ENCODE measurements at places on chromosomes 13 and 19.

DNA sequence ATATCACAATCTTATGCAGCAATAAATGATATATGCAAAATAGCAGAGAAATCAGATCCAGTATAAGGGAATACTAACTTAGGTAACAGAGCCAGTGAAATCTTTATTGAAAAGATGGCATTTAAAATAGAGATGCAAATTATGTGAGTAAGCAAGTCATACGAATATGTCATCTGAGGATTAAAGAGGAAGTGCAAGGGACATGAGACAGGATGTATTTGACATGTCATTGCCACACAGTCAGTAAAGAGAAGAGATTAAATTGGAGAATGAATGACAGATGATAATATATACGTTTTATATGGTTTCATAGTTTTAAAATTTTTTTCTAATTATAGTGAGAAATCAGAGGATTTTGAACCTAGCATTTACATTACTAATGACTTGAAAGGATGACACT is 426.4 kb downstream of the SLITRK5 start:
- DNase-seq = no peak

GRCh38 chr13:51243832-51244231 is 21.6 kb downstream of the FAM124A start:
- DNase-seq = no peak

DNA sequence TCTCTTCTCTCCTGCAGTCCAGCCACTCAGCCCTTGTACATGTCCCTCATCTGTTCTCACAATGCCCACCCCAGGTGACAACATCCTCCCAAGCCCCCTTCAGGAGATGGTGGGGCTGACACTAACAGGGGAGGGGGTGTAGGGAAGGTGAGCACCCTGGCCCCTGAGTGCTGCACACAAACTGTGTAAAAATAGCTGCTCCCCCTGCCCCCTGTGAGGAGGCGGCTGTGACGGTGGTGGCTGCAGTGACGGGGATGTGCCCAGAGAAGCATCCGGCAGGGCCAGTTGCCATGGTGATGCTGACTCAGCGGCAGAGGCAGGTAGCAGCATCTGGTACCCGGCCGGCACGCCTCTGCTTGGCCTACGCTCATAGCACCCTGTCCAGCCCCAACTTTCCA is 13.0 kb upstream of the JUND start:
- peak; percentile 53 for DNase-seq

DNA sequence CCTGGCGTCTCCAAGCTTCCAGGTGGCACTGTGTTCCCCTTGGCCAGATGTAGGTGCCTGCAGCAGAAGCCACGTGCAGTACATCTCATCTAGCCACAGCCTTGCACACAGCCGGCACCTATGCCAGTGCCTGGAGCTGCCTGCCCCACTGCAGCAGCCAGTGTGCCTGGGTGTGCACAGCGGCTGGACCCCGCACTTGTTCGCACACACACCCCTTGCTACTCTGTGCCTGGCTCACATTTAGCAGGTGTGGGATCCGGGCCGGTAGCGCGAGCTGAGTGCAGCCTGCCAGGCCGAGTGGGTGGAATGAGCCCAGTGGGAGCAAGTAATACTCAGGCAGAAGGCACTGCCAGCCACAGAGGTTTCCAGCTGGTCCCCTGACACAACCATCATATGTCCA is 26.9 kb upstream of the RBM26 start:
- DNase-seq = no peak

DNA sequence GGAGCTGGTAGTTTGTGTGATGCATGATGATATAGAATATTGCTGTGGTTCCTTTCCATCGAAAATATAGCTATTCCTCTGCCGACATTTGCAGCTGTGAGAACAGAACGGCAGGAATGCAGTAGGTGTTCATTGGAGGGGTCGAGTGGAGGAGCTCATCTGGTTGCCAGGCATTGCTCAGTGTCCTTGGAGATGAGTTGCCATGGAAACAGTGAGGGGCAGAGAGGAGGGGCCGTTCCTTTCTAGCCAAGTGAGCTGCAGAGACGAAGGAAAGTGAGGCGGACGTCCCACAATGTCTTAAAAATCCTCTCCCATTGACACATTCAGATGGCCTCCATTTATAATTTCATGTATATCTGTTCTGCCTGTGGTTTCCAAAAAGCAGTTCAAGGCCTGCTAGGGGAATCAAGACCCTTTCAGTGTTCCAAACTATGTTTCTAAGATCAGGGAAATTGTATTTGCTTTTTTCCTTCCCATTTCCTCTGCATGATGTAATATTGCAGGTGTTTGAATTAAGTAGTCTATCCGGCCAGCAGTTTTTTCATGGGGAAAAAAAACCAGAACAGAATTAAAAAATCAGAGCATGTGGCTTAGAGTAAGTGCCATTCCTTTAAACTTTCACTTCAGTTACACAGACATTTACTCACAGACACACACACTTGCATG is 41.2 kb upstream of the ZNF835 start:
- DNase-seq = no peak

- DNase-seq = no peak
Observed at GRCh38 chr19:15633082-15633835, 7.4 kb upstream of the CYP4F3 start.

- no peak for DNase-seq
Observed at GRCh38 chr13:110319397-110319773, 12.3 kb downstream of the COL4A2 start.

DNA sequence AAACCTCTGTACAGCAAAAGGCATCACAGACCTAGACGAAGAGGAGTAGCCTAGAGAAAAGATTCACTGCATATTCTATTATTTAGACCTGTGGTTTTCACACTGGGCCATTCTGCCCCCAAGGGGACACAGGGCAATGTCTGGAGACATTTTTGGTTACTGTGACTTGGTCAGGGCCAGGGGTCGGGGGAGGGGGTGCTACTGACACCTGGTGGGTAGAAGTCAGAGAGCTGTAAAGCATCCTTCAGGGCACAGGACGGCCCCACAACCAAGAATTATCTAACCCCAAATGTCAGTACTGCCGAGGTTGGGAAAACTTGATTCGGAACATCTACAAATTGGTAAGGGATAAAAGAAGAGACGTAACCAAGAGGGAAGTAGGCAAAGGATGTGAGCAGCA is 11.3 kb downstream of the ELAVL1 start:
- no peak for DNase-seq

DNA sequence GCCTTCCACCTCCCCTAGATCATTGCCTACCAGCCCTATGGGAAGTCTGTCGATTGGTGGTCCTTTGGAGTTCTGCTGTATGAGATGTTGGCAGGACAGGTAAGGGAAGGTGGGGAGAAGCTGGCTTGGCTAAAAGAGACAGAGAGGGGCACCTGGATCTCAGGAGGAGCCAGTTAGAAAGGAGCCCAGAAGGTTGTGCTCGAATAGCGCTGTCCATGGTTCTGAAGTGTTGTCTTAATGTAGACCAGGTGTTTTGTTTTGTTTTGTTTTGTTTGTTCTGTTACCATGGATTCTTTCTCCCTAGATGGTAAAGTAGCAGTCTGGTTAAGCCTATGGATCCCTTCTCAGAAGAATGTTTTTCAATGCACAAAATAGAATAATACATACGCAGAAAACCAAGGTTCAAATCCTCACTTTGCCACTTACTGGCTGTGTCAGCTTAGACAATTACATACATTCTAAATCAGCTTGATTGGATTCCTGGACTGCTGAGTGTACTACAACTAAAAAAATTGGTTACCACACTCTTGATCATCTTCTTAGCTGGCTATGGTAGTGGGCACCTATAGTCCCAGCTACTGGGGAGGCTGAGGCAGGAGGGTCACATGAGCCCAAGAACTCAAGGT is 5.9 kb upstream of the CACNG7 start:
- DNase-seq = no peak

DNA sequence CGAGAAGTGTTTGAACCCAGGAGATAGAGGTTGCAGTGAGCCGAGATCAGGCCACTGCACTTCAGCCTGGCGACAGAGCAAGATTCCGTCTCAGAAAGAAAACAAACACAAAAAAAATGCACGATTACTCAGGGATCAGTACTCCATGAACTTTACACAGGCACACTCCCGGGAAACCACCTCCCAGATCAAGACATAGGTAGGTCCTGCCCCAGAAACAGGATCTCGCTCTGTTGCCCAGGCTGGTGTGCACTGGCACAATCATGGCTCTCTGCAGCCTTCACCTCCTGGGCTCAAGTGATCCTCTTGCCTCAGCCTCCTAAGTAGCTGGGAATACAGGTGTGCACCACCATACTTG is 11.2 kb downstream of the VASP start:
- no peak for DNase-seq

- DNase-seq = no peak
Observed at GRCh38 chr13:97189928-97190327, 32.2 kb upstream of the MBNL2 start.

DNA sequence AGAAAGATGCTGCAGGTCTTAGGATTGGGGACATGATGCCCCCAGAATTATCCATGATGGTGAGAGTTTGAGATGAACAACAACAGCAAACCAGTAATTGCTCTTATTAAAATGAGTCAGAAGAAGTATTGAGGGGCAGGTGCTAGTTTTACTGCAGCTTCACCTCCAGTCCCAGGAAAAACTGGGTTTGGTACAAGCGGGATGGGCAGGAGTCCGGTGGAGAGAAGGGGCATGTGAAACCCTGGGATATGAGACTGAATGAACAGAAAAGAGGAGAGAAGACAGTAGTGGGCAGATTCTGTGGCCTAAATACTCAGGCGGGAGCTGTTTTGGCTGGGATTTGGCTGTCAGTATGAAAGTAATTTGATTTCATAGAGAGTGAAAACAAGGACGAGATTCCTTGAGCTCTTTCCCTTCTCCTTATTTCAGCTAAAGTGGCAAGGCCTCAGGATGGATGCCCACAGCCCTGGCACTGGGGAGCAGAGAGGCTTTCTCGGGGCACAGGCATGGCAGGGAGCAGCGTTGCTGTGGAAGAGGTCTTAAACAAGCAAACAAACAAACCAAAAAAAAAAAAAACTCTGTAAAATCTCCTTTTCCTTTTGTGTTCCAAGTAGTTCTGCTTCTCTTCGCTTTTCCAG is 30.7 kb downstream of the NFIX start:
- DNase-seq = no peak

DNA sequence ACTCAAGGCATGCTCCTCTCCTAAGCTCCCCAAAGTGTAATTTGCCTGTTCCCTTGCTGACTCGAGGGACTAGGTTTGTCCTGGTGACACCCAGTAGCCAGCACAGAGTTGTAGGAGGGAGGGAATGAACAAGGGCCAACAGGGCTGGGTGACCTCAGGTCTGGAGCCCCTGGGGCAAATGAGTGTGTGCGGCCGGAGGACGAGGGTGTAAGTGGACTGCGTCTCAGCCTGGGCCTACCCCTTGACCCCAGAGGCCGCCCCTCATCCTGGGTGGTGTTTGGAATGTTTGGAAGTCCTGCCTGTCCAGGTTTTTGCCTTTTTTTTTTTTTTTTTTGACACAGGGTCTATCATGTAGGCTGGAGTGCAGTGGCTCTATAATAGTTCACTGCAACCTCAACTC is 1.3 kb upstream of the ZNF653 start:
- DNase-seq = no peak

DNA sequence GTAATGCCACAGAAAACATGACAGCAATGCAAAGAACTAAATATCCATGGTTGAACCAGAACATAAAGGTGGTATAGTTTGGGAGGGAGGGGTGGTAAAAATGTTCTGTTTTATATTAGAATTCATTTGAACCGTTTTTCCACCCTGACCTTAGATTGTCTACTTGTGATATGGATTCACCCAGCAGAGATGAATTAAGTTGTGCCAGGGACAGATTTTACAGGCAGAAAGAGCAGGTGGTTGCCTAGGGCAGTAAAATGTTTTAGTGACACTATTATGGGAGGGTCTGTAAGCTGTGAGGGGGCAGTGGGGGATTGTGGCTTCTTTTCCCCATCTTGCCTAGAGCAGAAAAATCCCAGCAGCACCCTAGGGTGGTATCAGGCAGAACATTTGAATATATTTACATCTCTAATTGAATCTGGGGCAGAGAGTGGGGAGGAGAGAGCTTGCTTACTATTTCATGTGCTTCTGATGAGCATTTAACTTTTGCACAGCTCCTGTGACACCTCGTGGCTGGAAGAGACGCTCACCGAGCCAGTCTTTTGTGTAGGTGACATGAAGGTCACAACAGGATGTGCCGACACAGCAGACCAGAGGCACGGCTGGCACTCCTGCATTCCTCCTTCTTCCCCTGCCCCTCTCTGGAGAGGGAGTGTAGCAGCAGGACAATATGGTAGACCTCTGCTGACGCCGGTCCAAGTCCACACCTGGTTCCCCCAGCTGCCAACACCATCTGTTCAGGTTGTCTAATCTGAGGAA is 452.3 kb downstream of the IRS2 start:
- DNase-seq = no peak

DNA sequence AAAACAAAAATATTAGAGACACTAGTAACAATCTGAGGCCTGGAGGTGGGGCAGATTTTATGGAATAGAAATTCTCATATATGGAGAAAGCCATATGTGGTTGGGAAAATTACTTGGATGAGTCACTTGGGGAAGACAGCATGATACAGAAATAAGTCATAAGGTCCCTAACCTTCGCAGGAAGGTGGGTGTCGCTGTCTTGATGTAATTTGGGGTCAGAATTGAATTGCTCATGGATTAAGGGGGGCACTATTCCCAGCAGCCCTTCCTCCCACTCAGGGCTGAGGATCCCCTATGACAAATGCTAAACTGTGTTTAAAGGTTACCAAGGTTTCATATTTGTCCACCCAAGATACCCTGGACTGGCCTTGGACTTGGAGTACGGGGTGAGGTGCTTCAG is 5.0 kb downstream of the RDH8 start:
- no peak for DNase-seq

- no peak for DNase-seq
Observed at GRCh38 chr13:72523049-72523448, 204.4 kb downstream of the MZT1 start.

DNA sequence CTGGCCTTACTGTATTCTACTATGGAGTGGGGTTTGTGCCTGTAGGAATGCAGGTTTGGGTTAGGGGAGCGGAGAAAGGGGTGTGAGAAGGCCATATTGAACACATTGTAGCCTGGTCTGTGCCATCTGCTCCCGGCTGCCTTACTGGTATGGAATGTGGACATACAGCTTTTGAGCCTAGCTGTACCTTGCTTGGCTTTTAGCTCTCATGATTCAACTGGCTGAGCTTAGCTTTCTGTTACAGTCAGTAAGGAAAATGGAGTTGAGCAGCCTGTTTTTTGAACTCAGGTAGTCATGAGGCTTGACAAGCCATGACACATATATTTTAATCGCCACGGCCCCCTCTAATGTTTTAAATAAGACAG is 41.6 kb downstream of the ARHGAP35 start:
- DNase-seq = no peak

- no peak for DNase-seq
Observed at GRCh38 chr19:4568886-4569285, 9.4 kb upstream of the SEMA6B start.

- no peak for DNase-seq
Observed at GRCh38 chr13:74103970-74104555, 30.1 kb downstream of the KLF12 start.

Data from NCI-H1436 (cell line).